H1 (cell line): ENCODE measurements at places on chromosomes 1 and 21. TPM values are rescaled to one million over a fixed set of nuclear protein-coding genes. Genes with fewer than 3 reads are reported as not detected.

- H3K27me3 ChIP-seq: no peaks in the 10 kb centered on the region
- no peak overlapping the region for H3K27ac ChIP-seq
- no peaks in the 10 kb centered on the region for H3K36me3 ChIP-seq
- no peak for DNase-seq
Observed at GRCh38 chr1:48177257-48177656, 45.3 kb upstream of the SLC5A9 start.

DNA sequence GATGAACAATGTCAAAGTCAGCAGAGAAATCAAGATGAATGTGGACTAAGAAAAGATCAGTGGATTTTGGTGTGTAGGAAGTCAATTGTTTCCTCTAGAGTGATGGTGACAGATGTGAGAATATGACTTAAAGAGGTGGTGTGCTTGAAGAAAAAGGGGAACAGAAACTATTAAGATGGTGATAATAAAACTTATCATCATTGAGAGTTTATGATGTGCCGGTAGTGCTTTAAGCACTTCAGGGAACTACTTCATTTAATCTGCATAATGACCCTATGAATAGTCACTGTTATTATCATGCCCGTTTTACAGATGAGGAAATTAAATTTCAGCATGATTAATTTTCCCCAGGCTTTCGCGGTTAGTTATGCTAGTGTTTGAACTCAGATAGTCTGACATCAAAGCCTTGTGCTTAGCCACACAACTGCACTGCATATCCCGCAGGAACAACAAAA is 246.9 kb upstream of the LRRC7 start:
- H3K4me1 ChIP-seq: no peaks in the 10 kb centered on the region
- H3K27ac ChIP-seq: no peak overlapping the region
- no peak for DNase-seq
- no peaks in the 10 kb centered on the region for H3K27me3 ChIP-seq
- no peak overlapping the region for H3K4me3 ChIP-seq

DNA sequence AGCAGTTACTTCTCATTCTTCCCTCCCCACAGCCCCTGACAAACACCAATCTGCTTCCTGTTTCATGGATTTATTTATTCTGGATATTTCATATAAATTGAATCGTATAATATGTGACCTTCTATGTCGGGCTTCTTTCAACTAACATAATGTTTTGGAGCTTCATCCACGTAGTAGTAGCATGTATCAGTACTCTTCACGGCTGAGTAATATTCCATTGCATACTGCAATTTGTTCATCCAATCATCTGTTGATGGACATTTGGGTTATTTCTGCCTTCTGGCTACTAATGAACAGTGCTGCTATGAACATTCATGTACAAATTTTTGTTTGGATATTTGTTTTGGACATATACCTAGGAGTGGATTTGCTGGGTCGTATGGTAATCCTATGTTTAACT is 1.9 kb upstream of the KAZN start:
- no peak overlapping the region for H3K27ac ChIP-seq
- no peak overlapping the region for H3K4me3 ChIP-seq
- H3K4me1 ChIP-seq: peaks cover 35% of the 10 kb centered on the region
- no peaks in the 10 kb centered on the region for H3K36me3 ChIP-seq
- peaks cover 34% of the 10 kb centered on the region for H3K27me3 ChIP-seq

DNA sequence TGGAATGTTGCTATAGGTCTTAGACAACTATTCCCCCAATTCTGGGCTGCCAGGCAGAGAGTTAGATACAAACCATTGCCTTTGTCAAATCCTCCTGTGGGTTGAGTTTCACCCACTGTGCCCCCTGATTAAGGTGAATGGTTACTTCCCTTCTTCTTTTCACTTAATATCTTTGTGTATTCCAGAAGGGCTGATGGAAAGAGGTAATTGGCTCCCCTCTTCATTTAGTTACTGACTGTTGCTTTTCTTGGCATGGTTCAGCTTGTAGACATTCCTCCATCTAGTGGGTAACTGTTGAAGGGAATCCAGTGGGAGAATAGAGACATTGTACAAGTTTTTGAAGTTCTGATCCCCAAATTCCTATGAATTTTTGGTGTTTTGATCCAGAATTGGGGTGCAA is 43.8 kb upstream of the MACF1 start:
- no peak overlapping the region for H3K27ac ChIP-seq
- H3K27me3 ChIP-seq: no peaks in the 10 kb centered on the region
- no peak for DNase-seq
- no peaks in the 10 kb centered on the region for H3K36me3 ChIP-seq
- H3K4me3 ChIP-seq: no peak overlapping the region

DNA sequence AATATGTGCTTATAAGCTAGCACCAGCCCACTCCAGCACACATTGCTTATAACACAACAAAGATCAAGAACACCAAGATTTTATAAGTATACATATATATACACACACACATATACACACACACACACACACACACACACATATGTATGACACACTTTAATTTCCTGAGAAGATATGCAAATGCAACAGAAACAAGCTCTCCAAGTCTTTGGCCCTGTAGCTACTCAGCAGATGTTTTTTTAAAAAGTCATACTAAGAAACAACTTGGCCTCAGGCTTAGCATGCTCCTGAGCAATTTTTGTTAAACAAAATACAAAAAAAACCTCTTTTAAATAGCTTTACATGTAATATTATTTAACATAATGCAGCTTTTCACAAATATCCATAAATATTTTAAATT is 11.1 kb downstream of the TNFSF18 start:
- no peaks in the 10 kb centered on the region for H3K4me1 ChIP-seq
- no peaks in the 10 kb centered on the region for H3K36me3 ChIP-seq
- no peak for DNase-seq
- H3K4me3 ChIP-seq: no peak overlapping the region
- H3K27ac ChIP-seq: no peak overlapping the region

GRCh38 chr1:44678626-44679025 is 4.1 kb downstream of the ARMH1 start:
- H3K4me3 ChIP-seq: no peak overlapping the region
- H3K27me3 ChIP-seq: no peaks in the 10 kb centered on the region
- peaks cover 14% of the 10 kb centered on the region for H3K4me1 ChIP-seq
- no peak overlapping the region for H3K27ac ChIP-seq

GRCh38 chr1:111758373-111758772 is 2.7 kb downstream of the DDX20 start:
- H3K4me3 ChIP-seq: no peak overlapping the region
- DNase-seq: no peak
- no peaks in the 10 kb centered on the region for H3K4me1 ChIP-seq
- H3K27ac ChIP-seq: no peak overlapping the region

The S100PBP gene
- 65.7 and 68.3 TPM in 2 replicates for total RNA-seq

The STXBP3 gene
- 34.3 and 38.5 TPM in 2 replicates for total RNA-seq

The SELENOF gene
- 151 and 163 TPM in 2 replicates for total RNA-seq

The DRAXIN gene
- total RNA-seq: 17.6 and 18.9 TPM in 2 replicates
